ENCODE measurements at places on chromosomes 11 and 22.

DNA sequence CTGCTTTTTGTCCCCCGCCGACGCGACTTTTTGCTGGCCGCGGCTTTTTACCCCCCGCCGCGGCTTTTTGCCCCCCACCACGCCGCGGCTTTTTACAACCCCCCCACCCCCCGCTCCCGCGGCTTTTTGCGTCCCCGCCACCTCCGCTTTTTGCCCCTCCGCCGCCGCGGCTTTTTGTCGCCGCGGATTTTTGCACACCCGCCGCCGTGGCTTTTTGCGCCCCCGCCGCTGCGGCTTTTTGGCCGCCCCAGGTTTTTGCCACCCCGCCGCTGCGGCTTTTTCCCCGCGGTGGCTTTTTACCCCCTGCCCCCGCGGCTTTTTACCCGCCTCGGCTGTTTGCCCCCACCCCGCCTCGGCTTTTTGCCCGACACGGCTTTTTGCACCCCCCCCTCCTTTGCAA, 205.5 kb downstream of the CCT8L2 start:
- no peak for DNase-seq

- no peak for DNase-seq
Observed at GRCh38 chr11:36421546-36422155, 88.4 kb downstream of the TRAF6 start.

DNA sequence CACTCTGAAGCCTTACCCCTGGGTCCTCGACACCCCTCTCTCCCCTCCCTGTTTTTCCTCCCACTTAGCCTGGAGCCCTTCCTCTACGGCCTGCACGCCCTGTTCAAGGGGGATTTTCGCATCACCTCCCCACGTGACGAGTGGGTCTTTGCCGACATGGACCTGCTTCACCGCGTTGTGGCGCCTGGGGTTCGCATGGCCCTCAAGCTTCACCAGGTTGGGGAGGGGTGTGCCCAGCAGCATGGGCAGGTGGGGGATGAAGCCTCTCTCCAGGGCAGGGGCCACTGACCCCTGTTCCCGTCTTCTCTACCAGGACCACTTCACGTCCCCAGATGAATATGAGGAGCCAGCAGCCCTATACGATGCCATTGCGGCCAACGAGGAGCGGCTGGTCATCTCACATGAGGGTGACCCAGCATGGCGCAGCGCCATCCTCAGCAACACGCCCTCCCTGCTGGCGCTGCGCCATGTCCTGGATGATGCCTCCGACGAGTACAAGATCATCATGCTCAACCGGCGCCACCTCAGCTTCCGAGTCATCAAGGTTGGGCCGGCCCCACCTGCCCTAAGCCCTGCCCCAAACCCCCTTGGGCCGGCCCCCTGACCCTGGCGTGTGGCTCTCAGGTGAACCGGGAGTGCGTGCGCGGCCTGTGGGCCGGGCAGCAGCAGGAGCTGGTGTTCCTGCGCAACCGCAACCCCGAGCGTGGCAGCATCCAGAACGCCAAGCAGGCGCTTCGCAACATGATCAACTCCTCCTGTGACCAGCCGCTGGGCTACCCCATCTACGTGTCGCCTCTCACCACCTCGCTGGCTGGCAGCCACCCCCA, 2.8 kb upstream of the SIPA1 start:
- DNase-seq = no peak

GRCh38 chr11:125675196-125675595, 5.5 kb downstream of the ACRV1 start:
- no peak for DNase-seq
